ENCODE measurements at places on chromosomes 6 and 20.

GRCh38 chr20:1810926-1811620 lies 84.1 kb upstream of the SIRPA start:
- no peak for DNase-seq

- no peak for DNase-seq
These were observed 20.3 kb downstream of the KCNG1 start for GRCh38 chr20:51002633-51003032.

- no peak for DNase-seq
These were observed 184.2 kb upstream of the BMP2 start for GRCh38 chr20:6583134-6583738.

- no peak for DNase-seq
These were observed 489.8 kb upstream of the MANEA start for GRCh38 chr6:95087394-95088097.

- DNase-seq = no peak
These were observed 447.8 kb upstream of the BTBD3 start for GRCh38 chr20:11469795-11470435.

DNA sequence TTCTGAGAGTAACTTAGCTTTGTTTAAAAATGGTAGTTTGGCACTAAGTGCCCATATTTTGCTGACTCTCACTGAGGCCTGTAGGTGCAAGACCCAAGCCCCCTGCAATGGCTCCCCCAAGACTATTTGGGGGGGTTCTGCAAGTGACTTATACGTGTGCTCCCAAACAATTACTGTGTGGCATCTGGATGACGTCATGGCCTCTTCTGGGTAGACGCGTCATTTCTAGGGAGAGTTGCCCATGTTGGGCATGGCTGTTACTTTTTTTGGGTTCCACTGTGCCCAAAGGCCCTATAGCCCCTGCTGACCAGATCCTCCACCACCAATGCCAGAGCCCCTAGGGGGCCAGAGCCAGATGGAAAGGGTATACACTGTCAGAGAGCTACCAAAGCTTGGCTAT lies 110.3 kb upstream of the MYLIP start:
- no peak for DNase-seq

DNA sequence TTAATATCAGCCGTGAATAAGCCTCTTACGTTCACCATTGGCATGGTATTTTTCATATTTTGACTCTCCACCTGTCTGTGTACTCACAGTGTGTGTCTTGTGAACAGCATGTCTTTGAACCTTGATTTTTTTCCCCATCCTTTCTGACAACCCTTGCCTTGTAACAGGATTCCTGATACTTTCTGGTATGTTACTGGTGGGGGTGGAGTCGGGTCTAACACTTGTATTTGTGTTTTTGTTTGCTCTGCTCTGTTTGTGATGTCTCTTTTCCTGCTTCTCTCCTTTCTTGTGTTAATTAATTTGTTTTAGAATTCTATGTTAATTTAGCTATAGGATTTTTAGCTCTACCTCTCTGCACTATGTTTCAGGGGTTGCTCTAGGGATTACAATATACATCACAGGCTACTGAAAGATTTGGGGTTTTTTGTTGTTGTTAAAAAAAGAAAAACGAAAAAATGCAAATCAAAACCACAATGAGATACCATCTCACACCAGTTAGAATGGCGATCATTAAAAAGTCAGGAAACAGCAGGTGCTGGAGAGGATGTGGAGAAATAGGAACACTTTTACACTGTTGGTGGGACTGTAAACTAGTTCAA lies 245.1 kb downstream of the CDH4 start:
- DNase-seq = no peak

DNA sequence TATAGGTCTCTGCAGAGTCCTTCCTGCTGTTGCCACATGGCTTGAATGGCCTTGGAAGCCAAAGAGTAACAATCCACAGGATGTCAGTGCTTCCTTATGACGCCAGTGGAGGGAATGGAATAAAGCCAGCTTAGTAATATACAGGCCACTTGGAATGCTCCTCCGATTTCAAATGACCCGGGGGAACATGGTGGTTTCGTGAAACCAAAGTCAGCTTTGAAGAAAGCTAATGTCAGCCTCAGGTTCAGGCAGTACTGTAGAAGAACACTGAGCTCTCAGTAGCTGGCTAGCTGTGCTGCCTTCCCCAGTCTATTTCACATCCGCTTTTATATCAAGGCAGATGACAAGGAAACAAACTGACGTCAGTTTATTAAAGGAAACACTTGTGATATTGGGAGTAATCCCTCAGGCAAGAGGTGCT lies 189.1 kb downstream of the DTNBP1 start:
- no peak for DNase-seq

- DNase-seq = no peak
These were observed 38.2 kb downstream of the DZANK1 start for GRCh38 chr20:18428490-18429173.

DNA sequence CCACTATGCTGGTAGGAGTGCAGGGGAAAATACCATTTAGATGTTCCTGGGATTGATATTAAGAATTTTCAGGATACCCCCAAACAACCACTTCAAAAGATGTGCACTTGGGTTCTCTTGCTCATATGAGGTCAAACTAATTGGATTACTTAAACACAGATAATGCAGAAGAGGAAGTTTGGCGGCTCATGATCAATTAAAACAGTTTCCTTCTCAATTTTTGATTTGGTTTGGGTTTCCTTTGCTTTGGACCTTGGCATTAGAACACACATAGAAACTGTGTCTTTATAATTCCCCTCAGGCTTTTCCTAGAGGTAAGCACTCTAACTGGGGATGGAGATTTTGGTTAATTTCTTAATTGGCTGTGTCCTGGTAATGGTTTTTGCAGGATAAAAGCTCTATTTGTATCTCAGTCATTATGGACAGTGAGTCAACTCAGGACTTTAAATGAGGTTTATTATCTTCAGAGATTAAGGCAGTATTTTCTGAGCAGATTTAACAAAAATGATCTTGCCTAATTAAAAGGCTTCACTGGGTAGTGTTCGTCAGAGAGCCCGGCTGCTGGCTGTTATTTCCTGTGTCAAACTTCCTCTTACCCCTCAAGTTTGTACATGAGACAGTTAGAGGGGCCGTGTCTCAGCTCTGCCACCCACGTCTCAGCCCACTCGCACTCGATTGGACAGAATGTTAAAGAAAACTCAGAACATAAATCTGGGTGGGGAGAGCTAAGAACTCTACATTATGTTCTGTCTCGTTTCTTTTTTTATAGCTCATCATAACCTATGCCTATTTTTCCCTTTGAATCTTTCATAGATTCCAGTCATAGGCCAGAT lies 50.3 kb upstream of the PREP start:
- DNase-seq = peak; percentile 7

DNA sequence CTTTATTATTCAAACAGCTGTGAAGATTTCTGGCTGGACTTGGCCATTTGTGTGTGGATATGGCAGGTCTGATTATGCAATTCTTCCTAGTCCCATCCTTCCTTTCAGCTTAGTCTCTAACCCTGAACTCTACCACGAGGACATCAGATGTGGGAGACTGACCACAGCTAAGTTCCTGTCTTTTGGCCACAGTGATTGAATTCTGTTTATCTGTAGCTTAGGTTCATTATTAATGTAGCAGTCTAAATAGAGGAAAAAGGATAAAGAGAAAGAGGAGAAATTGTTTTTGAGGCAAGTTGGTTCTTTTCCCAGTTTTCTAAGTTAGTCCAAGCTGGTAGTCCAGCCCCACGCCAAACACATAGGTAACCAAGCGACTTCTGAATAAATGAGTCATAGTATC lies 598.9 kb downstream of the RFPL4B start:
- DNase-seq = no peak

GRCh38 chr20:19176470-19177052 lies 35.9 kb upstream of the SLC24A3 start:
- DNase-seq = no peak

DNA sequence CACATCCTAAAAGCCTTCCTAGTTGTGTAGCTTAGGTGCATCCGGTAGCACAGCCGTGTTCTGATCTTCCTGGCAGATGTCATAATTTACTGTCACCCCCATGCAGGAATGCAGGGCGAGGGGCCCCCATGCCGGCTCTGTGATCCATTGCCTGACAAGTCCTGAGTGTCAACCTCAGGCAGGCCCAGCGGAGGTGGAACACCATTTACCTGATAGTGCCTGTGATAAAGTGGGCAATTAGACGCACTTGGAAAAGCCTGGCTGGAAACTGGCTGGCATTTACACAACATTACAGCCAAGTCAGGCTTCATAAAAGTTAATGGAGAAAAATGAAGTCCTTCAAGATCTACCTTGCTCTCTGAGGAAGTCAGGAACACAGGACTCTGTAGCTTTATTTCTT lies 521.4 kb upstream of the JAG1 start:
- DNase-seq = no peak

DNA sequence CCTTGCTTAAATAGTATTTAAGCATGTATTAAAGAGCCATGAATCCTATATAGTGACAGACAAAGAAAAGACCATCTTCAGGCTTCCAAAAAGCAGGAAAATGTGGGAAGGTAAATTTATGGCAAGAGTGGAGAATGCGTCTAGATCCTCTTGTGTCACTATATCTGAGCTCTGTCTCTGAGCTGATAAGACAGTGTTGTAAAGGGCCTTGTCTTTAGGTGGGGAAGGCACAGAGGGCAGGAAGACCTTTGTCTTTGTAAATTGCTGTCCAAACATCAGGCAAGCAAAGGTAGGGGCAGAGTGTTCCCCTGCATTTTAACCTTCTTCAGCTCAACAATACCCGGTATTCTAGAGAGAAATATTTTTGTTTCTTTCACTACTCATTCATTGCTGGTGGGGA lies 33.9 kb upstream of the MBOAT1 start:
- DNase-seq = no peak

DNA sequence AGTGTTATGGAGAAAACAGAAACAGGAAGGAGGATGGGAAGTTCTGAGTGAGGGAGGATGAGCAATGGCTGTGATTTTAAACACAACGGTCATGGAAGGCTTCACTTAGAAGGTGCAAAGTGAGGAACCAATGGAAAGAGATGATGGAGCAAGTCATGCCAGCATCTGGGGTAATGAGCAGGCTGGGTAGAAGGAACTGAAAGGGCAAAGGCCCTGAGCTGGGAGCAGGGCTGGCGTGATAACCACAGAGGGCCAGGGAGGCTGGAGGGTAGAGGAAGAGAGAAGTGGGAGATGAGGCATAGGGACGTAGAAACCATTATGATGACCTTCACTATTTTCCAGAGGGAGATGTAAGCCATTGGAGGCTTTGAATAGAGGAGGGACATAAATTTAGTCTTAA lies 43.6 kb downstream of the NHLRC1 start:
- no peak for DNase-seq

- no peak for DNase-seq
These were observed 59.9 kb downstream of the EYA2 start for GRCh38 chr20:46954490-46955038.

- DNase-seq = no peak
These were observed 130.1 kb upstream of the ASCC3 start for GRCh38 chr6:101011186-101011585.

GRCh38 chr6:146361128-146361924 lies 182.3 kb upstream of the RAB32 start:
- no peak for DNase-seq
